ENCODE measurements at places on chromosomes 1 and 21.

DNA sequence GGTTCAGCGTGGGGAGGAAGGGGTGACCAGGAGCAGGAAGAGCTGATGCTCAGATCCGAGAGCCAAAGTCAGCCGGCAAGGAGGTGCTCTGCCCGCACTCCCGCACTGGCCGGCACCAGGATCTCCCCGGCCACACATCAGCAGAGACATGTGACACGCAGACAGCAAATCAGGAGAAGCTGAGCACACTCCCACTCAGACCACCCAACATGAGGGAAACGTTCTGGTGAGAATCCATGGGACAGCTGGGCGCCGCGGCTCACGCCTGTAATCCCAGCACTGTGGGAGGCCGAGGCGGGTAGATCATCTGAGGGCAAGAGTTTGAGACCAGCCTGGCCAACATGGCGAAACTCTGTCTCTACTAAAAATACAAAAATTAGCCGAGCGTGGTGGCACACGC lies 18.6 kb upstream of the PTTG1IP start:
- no peak for DNase-seq

DNA sequence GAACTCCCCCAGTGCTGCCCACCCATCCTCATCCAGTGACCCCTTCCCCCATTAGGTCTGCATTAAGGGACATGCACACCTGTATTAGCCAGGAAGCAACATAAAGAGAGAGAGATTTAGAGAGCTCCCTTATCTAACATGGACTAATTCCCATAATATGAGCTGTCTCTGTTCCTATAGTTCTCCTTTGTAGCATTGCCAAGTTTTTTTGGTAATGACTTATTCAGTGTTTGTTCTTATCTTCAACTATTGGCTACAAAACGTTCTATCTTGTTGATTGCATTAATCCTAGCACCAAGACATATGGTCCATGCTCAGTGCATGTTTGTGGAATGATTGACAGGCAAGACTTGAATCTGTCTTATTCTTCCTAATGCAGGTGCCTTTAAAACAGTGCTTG lies 264.0 kb downstream of the ADGRL2 start:
- DNase-seq, result no peak

DNA sequence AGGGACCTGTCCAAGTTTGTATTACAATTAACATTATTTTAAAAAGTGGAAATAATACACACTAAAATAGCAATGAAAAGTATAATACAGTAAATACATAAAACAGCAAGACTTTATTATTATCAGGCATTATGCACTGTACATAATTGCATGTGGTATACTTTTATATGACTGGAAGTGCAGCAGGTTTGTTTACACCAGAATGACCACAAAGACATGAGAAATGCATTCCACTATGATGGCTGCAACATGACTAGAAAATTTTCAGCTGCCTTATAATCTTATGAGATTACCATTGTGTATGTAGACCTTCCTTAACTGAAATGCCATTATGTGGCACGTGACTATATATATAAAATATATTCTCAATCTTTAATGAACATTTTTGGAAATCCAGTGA lies 1699.6 kb downstream of the KCNT2 start:
- DNase-seq, result no peak

- no peak for DNase-seq
Observed at GRCh38 chr1:20354610-20355009, 63.9 kb downstream of the VWA5B1 start.

GRCh38 chr21:44911384-44912157 lies 9.1 kb downstream of the ITGB2 start:
- peak; percentile 69 for DNase-seq

- no peak for DNase-seq
Observed at GRCh38 chr1:89701746-89702241, 68.9 kb downstream of the LRRC8C start.

DNA sequence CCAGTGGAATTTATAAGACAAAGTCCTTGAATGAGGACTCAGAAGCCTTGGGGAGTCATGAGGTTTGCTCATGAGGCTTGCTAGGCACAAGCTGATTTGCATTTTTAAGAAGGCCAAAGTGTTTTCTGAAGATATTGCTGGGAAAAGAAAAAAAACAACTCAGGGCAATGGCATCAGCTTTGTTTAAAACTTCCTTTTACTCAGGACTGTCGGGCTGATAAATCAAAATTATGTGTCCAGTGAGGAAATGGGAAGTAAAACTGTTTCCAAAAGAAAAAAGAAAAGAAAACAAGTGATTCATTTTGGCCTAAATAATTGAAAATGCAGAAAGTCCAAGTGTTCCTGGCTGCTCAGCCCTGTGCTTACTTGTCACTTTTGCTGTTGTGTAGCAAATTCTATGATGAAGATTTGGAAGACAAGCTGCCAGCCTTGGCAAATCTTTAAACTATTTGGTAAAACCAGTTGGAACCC lies 282.4 kb downstream of the HLX start:
- DNase-seq, result no peak

DNA sequence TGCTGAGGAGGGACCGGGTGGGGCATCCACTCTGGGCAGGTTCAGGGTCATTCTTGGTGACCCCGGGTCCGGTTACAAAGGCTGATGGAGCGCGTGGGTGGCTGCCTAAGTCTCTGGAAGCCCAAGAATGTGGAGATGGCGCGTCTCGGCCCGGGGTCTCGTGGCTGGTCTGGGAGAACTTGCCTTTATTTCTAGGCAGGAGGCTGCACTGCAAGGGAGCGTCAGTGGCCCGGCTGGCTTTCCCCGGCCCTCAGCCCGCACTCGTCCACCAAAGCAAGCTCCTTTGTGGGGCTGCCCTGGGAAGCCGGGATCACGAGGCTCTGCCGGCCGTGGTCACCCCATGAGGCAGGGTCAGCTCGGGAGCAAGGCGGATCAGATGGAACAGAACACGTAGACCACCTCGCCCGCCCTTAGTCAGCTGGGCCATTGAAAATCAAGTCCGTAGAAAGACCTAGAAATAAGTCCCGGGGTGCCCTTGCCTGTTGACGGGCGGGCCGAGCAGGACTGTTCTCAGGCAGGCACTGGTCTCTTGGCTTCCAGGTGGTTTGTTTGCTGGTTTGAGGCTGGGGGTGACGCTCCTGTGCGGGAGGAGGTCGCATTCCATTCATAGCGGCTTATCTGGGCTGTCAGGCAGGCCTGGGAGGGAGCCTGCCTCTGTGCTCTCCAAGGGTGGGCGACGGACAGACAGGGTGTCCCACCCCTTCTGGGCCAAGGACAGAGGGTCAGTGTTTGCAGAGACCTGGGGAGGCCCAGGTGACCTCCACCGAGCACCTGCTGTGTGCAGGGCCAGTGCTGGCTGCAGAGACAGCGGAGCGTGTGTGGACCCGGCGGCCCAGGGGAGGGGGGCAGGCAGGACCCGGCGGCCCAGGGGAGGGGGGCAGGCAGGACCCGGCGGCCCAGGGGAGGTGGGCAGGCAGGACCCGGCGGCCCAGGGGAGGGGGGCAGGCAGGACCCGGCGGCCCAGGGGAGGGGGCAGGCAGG lies 25.8 kb downstream of the COL18A1 start:
- no peak for DNase-seq

GRCh38 chr1:203491664-203492063 lies 2.3 kb upstream of the OPTC start:
- DNase-seq, result no peak

DNA sequence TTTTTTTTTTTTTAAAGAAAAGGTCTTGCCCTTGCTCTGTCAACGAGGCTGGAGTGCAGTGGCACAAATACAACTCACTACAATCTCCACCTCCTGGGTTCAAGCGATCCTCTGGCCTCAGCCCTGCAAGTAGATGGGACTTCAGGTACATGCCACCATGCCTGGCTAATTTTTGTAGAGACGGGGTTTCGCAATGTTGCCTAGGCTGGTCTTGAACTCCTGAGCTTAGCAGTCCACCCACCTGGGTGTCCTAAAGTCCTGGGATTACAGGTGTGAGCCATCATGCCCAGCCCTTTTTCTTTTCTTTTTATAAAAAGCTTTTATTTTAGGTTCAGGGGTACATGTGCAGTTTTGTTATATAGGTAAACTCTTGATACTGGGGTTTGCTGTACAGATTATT lies 47.2 kb downstream of the TLR5 start:
- no peak for DNase-seq

DNA sequence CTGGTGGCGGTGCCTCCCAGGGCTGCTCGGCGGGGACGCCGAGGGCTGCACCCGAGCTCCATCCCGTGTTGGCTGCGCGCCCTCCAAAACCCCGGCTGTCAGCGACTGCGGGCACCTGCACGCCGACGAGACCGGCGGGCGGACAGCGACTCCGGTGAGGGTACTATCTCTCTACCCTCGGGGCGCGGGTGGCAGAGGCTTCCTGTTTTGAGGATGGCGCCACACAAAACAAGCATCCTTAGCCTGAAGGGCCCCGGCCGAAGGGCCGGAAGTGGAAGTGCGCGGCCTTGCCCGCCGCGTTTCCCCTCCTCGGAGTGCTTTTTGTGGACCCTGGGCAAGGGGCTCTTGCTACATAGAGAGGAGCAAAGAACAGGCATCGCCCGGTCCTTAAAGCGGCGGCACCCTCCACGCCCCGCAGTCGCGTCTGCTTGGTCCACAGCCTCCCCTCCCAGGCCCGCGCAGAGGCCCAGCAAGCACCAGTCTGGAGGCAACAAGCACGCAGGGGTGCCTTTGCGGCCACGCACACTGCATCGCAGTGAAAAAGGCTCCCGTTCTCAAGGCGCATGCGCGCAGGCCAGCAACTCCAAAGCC lies 561 bp upstream of the COQ8A start:
- peak; percentile 54 for DNase-seq

DNA sequence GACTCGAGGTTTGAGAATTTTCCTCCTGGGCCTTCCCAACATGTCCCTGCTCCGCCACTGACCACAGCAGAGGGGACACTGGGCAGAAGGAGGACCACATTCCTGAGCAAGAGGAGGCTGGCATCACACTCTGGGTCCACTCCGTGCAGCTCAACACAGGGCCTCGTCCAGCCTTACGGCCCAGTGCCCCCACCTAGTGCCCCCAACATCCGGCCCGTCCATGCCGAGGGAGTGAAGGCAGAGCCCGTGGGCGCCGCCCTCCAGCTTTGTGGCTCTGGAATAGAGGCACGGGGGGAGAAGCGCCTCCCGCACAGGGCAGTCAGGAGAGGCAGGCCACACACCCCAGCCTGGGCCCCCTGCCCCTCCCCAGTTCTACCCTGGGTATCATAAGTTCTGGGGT lies 158.3 kb downstream of the NPHP4 start:
- DNase-seq, result no peak

All from mammary epithelial cell (primary cell).